A549 treated with ZK216348 at 1 μM for 4 hours (cell line): ENCODE measurements at places on chromosomes 3 and 15. TPM values are rescaled to one million over a fixed set of nuclear protein-coding genes. Genes with fewer than 3 reads are reported as not detected.

The FEZF2 gene
- not detected in 5 replicates for total RNA-seq

The MST1R gene
- total RNA-seq = 6.0 to 9.9 TPM (median 7.4 TPM) in 5 replicates

The EFCC1 gene
- not detected in 5 replicates for total RNA-seq

The CCR3 gene
- not detected in 5 replicates for total RNA-seq

The MITF gene
- total RNA-seq = 5.8 to 9.0 TPM (median 7.3 TPM) in 5 replicates

The MASP1 gene
- not detected in 5 replicates for total RNA-seq

The NOX5 gene
- 0.12 to 0.41 TPM (median 0.26 TPM) in 5 replicates for total RNA-seq

The CCDC9B gene
- total RNA-seq = 17.9 to 24.7 TPM (median 19.2 TPM) in 5 replicates

The ALS2CL gene
- total RNA-seq = 7.2 to 9.5 TPM (median 9.0 TPM) in 5 replicates

The ITIH1 gene
- total RNA-seq = not detected in 5 replicates

The FOXL2 gene
- 2.5 to 6.0 TPM (median 4.8 TPM) in 5 replicates for total RNA-seq

The SERINC4 gene
- total RNA-seq = 0.11 TPM in 1 of 5 replicates, not detected in the others

The CPEB1 gene
- 2.8 to 3.9 TPM (median 3.0 TPM) in 5 replicates for total RNA-seq
